Stimulated activated CD4-positive, alpha-beta T cell treated with anti-CD3 and anti-CD28 coated beads, TNF-alpha, amount 100 ng/mL, for 24 hours (primary cell): ENCODE measurements at places on chromosomes 2 and 18.
A peak's percentile ranks its signal among the peaks of the same experiment; 100 is the strongest.

DNA sequence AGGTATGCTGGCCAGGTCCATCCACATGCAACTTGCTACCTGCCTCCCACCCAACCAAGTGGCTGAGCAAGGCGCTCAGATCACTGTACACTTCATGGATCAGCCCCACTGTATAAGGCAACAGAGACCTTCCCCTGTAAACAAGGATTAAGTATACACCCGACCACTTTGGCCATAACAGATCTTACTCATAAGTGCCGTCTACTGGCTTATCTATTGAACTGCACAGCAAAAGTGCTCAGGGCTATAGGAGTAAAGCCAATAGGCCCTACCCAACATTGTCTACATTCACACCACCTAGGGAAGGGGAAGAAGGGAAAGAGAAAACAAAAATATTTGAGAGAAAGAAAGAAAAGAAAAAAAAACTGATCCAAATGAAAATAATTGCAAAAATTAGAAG is 663.9 kb upstream of the LRRTM1 start:
- no peak for DNase-seq

- no peak for DNase-seq
These were observed 33.6 kb downstream of the TWIST2 start for GRCh38 chr2:238881353-238882081.

DNA sequence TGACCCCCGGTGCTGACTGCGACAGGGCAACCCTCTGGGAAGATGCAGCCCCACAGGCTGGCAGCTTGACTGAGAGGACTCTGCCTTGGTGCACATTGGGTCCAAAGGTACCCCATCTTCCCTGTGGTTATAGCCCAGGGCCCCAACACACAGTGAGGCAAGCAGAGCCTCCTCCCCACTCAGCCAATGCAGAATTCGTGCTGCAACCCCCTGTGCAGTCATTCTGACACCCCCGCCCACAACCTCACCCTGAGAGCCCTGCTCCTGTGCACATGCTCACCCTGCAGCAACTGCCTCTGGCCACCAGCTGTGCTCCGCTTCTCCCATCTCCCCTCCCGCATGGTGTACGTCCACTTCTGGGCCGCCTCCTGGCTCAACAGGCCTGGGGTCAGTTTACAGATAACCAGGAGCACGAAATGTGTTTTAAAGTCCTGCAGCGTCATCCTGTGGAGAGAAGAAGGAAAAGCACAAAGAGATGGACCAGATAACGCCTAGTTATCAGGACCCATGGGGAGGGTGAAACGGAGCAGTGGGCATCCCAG is 24.4 kb downstream of the CAPN14 start:
- no peak for DNase-seq

DNA sequence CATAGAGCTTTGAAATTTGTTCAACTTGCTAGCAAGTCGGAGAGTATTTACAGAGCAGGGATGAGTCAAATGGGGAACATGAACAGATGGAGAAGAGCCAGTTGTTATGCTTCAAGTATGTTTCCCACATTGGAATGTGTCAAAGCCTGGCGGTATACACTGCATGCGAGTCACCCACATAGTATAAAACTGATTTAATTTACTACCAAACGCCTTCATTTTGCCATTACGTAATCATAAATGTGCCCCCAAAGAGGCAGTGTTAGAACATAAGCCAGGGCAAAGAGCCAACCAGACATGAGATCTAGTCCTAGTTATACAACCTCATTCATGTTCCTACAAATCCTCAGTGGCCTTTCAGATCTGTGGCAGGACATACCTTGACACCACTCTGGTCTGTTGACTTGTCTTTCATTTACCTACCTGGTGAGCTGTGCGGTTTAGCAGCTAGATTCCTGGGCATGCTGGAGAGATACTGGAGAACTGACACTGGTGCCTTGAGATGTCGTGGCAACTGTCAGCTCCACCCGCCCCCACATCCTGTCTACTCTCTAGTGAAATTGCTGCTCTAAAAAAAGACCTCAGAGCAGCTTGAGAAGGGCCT is 21.7 kb upstream of the NRP2 start:
- DNase-seq = peak; percentile 36

DNA sequence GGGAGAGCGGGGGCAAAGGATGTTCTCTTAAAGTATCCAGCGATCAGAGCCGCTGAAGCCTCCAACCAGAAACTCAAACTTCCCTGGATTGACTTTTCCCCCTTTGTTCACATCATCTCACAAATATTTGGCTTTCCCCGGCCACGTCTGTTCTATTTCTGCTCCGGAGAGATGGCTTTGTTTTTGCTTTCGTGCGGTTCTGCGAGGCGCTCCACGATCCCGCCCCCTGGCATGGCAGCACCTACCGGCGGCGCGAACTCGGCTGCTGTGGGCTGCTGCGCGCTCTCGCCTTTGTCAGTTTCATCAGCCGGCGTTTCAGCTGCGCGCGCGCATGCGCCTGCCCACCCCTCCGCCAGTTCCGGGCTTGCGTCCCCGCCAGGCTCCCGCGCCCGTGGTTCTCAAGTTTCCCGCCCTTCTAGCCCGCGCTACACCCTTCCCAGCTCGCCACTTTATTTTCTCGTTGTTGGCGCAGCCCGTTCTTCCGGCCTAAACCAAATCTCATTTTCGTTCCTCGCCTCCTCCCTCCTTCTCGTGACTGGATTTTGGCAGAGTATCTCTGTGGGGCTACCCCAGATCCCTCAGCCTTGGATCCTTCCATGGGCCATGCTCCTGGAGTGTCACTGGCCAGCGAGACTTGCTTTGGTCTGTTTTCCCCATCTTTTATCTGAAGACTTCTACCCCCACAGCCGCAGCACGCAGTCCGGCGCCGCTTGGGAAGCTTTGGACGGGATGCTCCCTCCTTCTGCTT is 98.0 kb downstream of the INSIG2 start:
- peak; percentile 84 for DNase-seq
